ENCODE measurements at places on chromosomes 3 and 15.

- no peak for DNase-seq
Observed at GRCh38 chr15:52103217-52104207, 9.1 kb downstream of the BCL2L10 start.

- DNase-seq: no peak
Observed at GRCh38 chr3:97970956-97971620, 1.1 kb downstream of the RIOX2 start.

DNA sequence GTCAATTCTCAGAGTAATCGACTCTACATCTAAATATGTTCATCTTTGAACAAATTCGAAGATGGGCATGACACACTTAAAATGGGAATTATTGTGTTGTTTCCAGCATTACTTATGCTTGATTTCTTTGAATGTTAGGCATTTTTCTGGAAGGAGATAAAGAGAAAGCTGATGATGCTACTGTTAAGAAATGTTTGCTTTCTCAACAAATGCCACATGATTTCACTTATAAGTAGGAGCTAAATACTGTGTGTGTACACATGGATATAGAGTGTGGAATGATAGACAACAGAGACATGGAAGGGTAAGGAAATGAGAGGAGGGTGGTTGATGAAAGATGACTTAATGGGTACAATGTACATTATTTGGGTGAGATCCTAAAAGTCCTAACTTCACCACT lies 400.9 kb downstream of the TBL1XR1 start:
- no peak for DNase-seq

DNA sequence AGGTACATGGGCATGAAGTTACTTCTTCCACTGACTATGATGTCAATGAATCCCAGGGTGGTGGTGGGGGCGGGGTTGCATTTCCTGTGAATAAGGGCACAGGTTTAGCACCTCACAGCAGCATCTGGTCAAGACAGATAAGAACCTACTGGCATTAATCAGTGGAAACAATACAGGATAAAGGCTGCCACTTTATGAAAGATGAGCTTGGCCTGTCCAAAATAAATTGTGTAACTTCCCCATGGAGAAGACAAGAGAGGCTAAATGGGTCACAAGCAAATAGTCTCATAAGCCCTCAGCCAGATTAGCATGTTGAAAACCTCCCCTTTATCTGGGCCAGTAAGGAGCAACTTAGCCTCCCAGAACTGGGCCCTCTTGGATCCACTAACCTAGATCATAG lies 27.4 kb upstream of the PLSCR2 start:
- no peak for DNase-seq

GRCh38 chr15:70936326-70936725 lies 43.7 kb downstream of the LRRC49 start:
- no peak for DNase-seq

DNA sequence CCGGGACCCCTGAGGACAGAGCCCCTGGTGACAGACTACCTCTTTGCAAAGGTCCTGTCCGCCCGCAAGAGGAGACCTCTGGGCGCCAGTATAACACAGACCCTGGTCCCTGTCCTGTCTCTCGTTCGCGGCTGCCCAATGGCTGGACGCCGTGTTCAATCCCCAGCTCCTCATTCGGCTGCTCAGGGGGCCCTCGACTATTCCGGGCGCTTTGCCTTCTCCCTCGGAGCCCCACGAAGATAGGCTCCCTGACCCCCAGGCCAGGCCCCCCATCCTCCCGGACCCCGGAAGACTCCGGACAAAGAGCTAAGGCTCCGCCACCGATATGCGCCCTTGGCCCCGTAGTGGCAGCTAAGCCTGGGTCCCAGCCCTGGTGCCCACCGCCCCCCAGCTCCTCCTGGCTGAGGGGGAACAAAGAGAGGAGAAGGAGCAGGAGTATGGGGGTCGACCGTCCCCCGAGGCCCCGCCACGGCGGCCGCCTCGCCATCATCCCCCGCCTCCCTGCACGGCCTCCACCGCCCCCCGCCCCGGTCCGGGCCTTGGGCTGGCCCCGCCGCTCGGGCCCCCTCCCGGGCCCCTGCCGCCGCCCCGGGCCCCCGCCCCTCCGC lies 437 bp downstream of the CELSR3 start:
- no peak for DNase-seq

- no peak for DNase-seq
Observed at GRCh38 chr3:4583416-4583815, 90.3 kb downstream of the ITPR1 start.

DNA sequence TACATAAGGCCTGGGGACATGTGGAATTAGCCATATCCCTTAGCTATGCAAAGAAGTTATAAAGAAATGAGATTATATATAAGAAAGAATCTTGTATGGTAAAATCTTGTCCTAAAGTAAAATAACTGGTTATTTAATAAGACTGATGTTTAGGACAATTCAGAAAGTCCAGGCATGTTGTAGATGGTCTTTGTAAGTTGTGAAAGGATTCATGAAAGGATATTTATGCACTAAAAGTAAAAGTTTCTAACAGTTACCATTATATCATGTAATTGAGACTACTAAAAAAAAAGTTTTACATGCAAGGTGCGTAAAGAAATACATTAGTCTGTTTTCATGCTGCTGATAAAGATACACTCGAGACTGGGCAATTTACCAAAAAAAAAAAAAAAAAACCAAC lies 146.3 kb downstream of the FMN1 start:
- no peak for DNase-seq

GRCh38 chr3:56940321-56940720 lies 120.1 kb upstream of the SPATA12 start:
- no peak for DNase-seq

Data from activated naive CD4-positive, alpha-beta T cell treated with anti-CD3 and anti-CD28 coated beads, Interleukin-2, amount 10 ng/mL, durations not matched to agents 7 days and 5 days (primary cell).